ENCODE measurements at places on chromosomes 6 and 20. TPM values are rescaled to one million over a fixed set of nuclear protein-coding genes. Genes with fewer than 3 reads are reported as not detected.

- ATAC-seq: no peak
Observed at GRCh38 chr6:24929242-24929641, 6.5 kb downstream of the RIPOR2 start.

- ATAC-seq: no peak
Observed at GRCh38 chr20:24488064-24488799, 18.8 kb downstream of the SYNDIG1 start.

- no peak for ATAC-seq
Observed at GRCh38 chr20:52614051-52614863, 357.9 kb upstream of the TSHZ2 start.

Gene SEC23B
- total RNA-seq: 47.9 TPM

GRCh38 chr20:38196592-38196991 lies 31.5 kb upstream of the TGM2 start:
- peak; percentile 19 for ATAC-seq

GRCh38 chr20:7765221-7765620 lies 175.0 kb downstream of the HAO1 start:
- ATAC-seq: no peak

DNA sequence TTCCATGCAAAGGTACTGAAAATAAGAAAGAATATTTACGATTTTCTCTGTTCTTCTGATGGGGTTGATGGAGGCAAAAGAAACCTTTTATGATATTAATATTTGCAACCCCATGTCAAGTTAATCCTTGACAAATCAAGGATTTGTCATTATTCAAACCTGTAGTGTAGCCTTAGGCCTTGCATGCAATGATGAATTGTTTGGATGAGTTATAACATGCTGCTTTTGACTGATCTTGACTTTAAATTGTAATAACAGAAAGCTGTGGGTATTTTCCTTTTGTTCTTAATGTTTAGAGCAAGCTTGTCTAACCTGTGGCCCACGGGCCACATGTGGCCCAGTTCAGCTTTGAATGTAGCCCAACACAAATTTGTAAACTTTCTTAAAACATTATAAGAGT lies 13.0 kb upstream of the BAG2 start:
- ATAC-seq: peak; percentile 72

Gene COL9A3
- total RNA-seq: 1.5 TPM

DNA sequence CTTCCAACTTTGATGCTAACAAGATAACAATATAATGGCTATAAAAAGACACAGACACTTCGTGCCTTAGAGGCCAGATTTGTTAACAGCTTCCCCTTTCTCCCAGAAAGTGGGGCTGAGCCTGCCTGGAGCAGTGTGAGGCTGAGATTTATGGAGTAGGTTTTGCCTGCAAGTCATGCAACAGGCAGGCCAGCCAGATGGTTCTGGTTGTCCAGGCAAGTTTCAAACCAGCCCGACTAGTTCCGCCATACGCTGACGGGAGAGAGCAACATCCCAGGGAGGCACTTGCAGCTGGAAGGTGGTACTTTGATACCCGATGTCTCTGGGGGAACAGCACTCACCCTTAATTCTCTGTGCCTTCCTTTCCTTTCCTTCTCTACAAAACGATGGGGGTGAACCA lies 81.3 kb upstream of the NAA20 start:
- ATAC-seq: peak; percentile 85

- no peak for ATAC-seq
Observed at GRCh38 chr20:46062621-46063020, 27.1 kb downstream of the NCOA5 start.

Gene LPIN3
- 15.7 TPM for total RNA-seq
